NCI-H2029 treated with DMSO at 0.1 percent for 48 hours (cell line): ENCODE measurements at places on chromosomes 1 and 21.
A peak's percentile ranks its signal among the peaks of the same experiment; 100 is the strongest.

DNA sequence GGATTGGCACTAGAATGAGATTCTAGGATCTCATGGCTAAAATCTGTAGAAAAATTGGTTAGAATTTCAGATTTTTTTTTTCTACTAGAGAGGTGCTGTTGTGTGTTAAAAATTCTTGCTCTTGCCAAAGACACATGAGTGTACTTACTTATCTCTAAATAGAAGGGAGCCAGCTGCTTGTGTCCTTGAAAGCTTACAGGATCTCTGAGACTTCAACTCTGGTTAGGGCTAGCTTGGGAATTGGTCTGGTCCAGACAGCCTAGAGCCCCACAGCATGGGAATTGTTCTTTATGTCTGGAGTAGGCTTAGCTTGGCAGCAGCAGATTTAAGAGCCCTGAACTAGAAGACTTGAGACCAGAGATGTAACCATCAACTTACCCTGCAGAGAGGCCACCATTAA, 37.3 kb downstream of the MACO1 start:
- DNase-seq, result no peak

DNA sequence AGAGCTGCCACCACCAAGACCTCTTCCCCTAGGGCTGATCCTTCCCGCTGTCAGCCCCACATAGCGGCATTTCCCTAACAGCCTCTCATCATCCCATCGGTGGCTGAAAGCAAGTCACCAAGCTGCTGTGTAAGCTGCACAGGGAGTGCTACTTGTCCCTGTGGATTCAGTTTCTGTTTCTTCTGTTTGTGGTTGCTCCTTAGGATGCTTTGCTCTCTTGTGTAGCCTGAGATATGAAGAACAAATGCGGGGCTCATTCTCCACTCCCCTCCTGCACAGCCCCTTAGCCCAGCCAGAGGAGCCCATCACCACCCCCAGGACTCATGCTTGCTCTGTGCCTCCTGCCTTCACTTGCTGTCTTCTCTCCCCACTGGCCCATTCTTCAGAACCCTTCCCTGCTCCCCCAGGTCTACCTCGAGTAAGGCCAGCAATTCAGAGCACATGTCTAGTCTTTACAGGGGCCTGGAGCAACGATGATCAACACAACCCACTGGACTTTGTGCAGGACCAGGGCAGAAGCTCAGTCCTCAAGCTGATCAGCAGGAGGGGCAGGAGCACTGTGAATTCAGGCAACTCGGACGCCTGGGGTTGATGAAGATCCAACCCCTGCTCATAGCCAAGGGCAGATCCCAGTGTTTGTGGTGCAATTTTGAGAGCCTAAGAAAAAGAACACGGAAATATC, 82.6 kb upstream of the GALNT2 start:
- no peak for DNase-seq

- DNase-seq, result no peak
Observed at GRCh38 chr1:39230261-39231190, 26.0 kb downstream of the MACF1 start.

DNA sequence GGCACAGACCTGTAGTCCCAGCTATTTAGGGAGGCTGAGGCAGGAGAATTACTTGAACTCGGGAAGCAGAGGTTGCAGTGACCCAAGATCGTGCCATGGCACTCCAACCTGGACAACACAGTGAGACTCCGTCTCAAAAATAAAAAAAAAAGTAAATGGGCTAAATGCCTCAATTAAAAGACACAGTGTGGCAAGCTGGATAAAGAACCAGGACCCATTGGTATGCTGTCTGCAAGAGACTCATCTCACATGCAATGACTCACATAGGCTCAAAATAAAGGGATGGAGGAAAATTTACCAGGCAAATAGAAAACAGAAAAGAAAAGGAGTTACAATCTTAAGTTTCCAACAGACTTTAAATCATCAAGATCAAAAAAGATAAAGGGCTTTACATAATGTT, 40.3 kb downstream of the ACBD6 start:
- no peak for DNase-seq

DNA sequence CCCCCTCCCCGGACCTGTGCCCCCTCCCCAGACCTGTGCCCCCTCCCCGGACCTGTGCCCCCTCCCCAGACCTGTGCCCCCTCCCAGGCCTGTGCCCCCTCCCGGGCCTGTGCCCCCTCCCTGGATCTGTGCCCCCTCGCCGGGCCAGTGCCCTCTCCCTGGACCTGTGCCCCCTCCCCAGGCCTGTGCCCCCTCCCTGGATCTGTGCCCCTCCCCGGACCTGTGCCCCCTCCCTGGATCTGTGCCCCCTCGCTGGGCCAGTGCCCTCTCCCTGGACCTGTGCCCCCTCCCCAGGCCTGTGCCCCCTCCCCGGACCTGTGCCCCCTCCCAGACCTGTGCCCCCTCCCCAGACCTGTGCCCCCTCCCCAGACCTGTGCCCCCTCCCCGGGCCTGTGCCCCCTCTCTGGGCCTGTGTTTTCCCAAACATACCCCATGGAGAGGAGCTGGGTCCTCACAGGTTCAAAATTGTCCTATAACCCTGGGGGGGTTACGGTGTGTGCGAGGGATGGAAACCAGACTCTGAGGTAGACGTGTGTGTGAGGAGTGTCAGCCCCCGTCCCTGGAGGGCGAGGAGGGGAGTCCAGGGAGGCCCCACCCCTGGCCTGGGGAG, 47.6 kb upstream of the POFUT2 start:
- DNase-seq, result no peak

GRCh38 chr1:41217441-41217840, 24.7 kb downstream of the SCMH1 start:
- DNase-seq, result no peak

GRCh38 chr1:234525099-234525799, 46.3 kb upstream of the TARBP1 start:
- no peak for DNase-seq

GRCh38 chr1:58391056-58391455, 155.5 kb downstream of the OMA1 start:
- DNase-seq, result no peak

- DNase-seq, result no peak
Observed at GRCh38 chr1:1776672-1777582, 1.3 kb downstream of the NADK start.

DNA sequence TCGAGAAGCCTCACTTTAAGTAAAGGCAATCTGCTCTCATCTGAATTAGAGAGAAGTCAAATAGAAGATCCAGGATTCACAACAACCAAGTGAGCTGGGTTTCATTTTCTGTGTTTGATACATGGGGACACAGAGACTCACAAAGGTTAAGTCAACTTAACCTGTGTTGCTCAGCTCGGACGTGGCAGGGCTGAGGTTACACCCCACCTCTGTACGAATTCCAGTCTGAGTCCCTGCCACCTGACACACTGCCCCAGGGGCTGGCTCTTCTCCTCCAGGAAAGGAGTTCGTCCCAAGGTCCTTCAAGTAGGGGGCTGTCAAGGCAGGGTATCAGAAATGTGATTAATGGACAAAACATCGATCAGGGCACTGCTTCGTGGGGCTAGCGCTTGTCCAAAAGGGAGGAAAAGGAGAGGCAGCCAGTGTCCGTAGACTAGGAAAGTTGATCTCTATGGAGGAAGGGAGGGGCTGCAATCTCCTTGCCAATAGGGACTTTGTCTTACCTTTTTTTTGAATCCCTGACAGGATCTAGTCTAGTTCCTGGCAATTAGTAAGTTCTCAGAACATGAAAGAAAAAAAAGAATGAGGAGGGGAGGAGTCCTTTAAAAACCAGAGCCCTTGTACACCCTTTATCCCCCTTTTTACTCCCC, 116.4 kb downstream of the CNIH3 start:
- no peak for DNase-seq

- no peak for DNase-seq
Observed at GRCh38 chr1:82994616-82995263, 1004.2 kb downstream of the TTLL7 start.

DNA sequence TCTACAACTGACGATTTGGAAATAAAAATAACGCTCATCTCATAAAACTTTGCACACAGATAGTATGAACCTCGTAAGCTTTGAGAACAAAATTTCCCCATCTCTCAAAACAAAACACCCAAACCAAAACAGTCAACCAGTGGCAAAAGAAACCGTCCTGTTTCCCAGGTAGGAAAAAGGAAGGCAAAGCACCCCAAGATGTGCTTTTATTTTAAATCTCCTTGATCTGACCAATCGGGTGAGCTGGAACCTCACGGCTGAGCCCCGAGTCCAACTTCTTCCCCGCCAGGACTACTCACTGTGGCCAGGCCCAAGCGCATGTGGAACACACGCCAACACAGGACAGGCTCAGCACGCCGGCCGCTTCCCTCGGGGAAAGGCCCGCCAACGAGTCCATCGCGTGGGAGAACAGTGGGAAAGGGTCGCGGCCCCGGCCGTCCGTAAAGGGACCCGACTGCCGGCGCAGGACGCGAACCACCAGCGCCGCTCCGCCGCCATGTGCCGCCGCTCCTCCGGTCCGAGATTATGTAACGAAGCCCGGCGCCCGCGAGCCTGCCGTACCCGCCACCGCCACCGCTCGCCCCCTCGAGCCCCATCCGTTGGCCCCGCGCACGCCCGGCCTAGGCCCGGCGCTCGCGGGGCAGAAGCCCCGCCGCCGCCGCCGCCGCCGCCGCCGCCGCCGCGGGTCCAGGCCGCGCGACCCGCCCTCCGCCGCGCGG, 759 bp downstream of the AHCTF1 start:
- no peak for DNase-seq

GRCh38 chr1:12161324-12161661, 5.5 kb upstream of the TNFRSF1B start:
- no peak for DNase-seq

DNA sequence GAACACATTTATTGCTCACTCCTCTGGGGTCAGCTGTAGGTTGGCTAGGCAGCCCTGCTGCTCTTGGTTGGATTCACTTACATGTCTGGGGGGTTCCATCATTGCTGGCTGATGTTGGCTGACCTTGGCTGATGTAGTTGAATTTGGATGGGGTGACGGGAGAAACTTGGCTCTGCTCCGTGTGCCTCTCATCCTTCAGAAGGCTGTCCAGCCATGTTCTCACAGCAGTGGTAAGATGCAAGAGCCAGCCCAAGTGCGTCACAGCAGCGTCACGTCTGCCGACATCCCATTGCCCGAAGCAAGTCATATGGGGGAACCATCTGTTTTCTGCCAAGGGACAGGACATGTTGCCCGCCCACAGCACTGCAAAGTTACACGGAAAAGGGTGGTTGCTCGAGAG, 613.5 kb downstream of the MATN1 start:
- DNase-seq, result no peak

DNA sequence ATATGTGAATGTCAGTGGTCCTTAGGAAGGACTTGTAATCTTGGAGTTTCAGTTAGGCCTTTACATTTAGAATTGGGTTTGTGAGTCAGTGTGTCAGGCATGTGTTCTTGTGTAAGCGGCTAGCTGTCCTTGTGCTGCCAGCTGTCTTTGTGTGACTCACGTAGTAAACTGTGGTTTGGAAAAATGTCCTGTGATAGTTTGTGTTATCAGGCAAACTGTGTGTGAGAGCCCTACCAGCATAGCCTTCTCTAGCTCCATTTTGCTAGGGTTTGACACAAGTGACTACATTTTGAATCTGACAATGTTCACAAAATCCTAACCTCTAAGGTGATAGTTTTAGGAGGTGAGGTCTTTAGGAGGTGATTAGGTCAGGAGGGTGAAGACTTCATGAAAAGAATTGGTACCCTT, 6.9 kb upstream of the SLC35D1 start:
- no peak for DNase-seq

GRCh38 chr21:44927587-44928461, 7.1 kb upstream of the ITGB2 start:
- no peak for DNase-seq

DNA sequence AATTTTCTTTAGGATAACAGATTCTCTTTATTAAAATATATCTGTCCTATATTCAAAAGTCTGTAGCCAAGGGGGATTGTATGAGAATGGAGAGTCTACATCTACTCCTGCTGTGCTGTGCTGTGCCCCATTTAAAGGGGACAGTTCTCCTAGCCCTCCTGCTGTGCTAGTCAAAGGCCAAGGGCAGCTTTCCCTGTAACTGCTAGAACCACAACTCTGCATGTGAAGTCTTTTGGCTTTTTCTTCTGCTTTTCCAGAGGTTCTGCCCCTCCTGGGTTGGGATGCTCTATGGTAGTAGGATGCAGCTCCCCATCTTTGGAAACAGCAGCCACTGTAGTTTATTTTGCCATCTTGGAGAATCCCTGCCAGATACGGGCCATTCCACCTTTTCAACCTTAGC, 197.5 kb upstream of the JUN start:
- DNase-seq, result no peak

- no peak for DNase-seq
Observed at GRCh38 chr1:165854101-165854845, 26.9 kb downstream of the UCK2 start.

DNA sequence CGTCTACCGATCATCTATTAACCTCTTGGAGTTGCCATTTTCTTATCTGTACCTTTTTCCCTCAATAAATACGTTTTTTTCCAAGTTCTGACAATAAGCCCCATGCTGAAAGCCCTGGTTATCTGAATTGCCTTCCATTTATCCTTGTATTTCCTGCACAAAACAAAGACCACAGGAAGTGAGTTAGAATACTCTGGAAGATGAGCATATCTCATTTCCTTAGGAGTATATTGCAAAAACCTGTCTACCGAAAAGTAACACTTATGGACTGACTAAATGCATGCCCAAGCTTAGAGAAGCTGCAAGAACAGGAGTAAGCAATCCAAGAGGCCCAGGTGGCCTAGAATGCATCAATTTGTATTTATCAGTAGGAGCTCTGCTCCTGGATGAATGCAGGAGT, 39.9 kb downstream of the DIRAS3 start:
- DNase-seq, result no peak

DNA sequence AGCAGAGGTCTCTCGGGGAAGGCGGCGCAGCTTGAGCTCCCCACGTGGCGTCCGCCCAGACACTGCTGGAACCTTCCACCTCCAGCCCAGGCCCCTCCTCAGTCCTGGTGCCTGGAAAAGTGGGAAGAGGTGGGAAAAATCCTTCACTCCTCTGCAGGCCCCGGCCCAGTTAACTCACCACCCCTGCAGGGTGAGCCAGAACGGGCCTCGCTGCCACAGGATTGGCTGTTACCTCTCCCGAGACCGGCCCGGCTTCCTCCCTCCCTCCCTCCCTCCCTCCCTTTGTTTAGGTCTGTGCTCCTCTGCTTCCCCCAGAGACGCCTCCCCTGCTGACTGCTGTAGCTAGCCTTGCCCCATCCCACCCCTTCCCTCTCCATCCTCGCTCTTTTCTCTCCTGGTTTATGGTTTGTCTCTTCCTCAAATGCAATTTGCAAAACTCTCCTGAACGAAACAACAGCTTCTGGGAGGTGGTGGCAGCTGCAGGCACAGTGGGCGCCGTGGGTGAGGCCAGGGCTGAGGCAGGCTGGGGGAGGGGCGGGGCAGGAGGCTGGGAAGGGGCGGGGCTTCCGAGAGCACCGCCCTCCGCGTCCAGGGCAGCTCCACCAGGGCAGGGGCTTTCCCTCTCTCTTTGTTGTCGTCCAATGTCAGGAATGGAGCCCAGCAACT, 6.5 kb downstream of the CAPN9 start:
- DNase-seq, result peak; percentile 65

DNA sequence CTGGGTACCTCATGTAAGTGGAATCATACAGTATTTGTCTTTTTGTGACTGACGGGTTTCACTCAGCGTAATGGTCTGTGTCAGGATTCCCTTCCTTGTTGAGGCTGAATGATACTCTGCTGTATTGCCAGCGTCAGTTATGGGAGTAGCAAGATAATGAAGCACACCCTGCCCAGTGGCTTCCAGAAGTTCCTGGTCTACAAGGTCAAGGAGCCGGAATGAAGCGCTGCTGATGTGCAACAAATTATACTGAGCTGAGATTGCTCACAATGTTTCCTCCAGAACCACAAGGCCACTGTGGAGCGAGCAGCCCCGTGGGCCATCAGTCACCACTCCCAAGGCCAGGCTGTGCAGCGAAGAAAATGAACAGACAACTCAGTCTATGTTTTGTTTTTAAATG, 24.0 kb upstream of the TDRD10 start:
- no peak for DNase-seq
